ENCODE measurements at places on chromosomes 2 and 18. TPM values are rescaled to one million over a fixed set of nuclear protein-coding genes. Genes with fewer than 3 reads are reported as not detected.

Gene LCT
- polyA plus RNA-seq, result not detected

Gene GATA6
- polyA plus RNA-seq, result 0.04 TPM

Gene BMP10
- polyA plus RNA-seq, result not detected

DNA sequence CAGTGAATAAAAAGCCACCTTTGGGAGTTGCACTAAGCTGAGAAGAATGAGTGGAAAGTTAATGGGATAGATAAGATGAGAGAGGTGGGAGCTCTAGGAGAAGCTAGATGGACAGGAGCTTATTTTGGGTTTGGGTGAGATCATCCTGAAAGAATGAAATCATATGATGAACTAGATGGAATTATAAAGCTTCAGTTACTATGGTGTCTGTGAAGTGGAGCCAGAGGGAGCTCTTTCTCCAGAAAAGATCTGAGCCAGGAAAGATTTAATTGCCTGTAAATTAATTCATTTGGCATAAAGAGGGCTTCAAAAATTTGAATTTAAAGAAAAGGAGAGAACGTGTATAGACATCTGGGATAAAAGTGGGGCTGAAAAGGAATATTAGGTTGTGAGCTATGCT is 10.3 kb downstream of the DNAH6 start:
- no peak overlapping the region for H3K27ac ChIP-seq
- no peaks in the 10 kb centered on the region for H3K4me1 ChIP-seq
- no peak for DNase-seq
- no peak overlapping the region for H3K4me3 ChIP-seq
- no peaks in the 10 kb centered on the region for H3K27me3 ChIP-seq

Gene ZSWIM2
- 0.47 TPM for polyA plus RNA-seq

Gene COMMD1
- polyA plus RNA-seq, result 25.2 TPM

DNA sequence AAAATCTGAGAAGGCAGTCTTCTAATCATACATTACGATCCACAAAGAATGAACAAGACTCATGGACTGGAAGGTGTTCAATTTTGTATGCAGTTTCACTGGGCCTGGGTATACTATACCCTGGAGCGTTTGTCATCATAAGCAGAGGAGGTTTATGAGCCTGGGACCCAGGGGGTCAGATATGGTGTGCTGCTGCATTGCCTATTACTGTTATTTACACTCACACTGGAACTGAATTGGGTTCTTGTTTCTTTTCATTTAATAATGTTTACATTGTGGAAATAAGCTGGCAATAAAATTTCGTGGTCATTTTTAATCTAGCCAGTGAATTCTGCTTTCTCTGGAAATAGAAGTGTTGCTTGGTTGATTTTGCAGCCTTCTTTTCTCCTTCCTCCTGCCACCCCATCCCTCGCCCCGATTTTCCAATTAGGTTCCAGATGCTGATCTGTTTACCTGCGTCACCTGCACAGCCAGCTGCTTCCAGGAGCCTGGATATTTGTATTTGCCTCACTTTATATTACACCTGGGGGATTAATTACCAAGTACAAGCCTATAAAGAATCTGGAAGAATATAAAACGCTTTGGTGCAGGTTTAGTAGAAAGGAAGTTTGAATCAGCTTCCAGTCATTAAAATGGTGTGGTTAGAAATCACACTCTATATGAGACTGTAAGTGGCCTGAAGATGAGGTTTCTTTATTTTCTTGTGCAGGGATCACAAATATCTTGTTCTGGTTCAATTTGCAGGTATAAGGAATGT is 234.4 kb downstream of the SOCS6 start:
- no peak overlapping the region for H3K27ac ChIP-seq
- H3K4me1 ChIP-seq, result no peaks in the 10 kb centered on the region
- no peaks in the 10 kb centered on the region for H3K27me3 ChIP-seq
- H3K36me3 ChIP-seq, result no peaks in the 10 kb centered on the region
- no peak overlapping the region for H3K4me3 ChIP-seq
- no peak for DNase-seq

DNA sequence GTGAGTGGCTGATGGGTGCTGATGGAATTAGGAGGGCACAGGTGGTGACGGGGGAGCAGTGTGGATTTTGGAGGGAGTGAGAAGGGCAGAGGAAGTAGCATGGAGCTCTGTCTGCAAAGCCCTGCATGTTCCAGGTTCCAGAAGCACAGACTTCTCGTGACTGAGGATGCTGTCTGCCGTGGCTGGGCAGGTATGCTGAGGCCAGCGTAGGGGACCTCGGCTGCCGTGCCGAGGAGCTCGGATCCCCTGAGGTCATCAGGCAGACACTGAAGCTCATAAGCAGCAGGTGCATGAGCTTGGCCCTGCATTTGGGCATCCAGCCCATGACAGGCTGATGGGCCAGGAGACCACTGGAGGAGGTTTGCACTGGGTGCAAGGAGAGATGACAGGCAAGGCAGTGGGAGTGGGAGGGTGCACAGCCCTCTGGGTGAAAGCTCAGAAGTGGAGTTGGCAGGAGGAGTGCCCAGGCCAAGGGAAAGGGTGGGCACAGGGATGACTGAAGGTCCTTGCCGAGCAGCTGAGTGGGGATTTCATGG is 215.3 kb downstream of the SH3RF3 start:
- no peak for DNase-seq
- H3K36me3 ChIP-seq, result no peaks in the 10 kb centered on the region
- peaks cover 6% of the 10 kb centered on the region for H3K4me1 ChIP-seq
- H3K4me3 ChIP-seq, result no peak overlapping the region
- no peak overlapping the region for H3K27ac ChIP-seq
- H3K27me3 ChIP-seq, result no peaks in the 10 kb centered on the region

- no peaks in the 10 kb centered on the region for H3K4me1 ChIP-seq
- no peaks in the 10 kb centered on the region for H3K36me3 ChIP-seq
Measured at GRCh38 chr2:149290662-149291061, 39.7 kb upstream of the LYPD6 start.

GRCh38 chr2:160566717-160567116 is 73.1 kb upstream of the RBMS1 start:
- DNase-seq, result peak; percentile 94
- H3K27ac ChIP-seq, result peak overlapping the region; percentile 76
- peaks cover 92% of the 10 kb centered on the region for H3K4me1 ChIP-seq

GRCh38 chr18:70036771-70037347 is 89.2 kb upstream of the CD226 start:
- no peak for DNase-seq
- H3K4me1 ChIP-seq, result no peaks in the 10 kb centered on the region
- peaks cover 8% of the 10 kb centered on the region for H3K36me3 ChIP-seq
- H3K27ac ChIP-seq, result no peak overlapping the region

Gene ALLC
- not detected for polyA plus RNA-seq

Gene PCARE
- polyA plus RNA-seq, result not detected

DNA sequence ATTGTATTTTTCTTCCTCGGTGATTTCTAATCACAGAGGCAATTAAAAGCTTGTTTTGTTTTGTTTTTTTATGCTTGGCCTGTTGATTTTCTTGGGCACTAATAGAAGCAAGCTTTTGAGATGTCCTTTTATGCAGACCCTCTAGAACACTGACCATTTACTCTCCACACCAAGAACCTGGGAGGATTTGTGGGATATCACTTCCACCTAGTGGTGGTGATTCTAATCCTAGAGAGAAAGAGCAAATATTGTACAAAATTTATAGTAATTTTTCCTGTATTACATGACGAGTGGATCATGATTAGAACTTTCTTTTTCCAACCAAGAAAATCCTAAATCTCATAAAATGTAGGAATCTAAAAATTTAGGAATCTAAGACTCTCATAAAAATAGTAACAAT is 23.4 kb downstream of the NEMP2 start:
- no peak overlapping the region for H3K4me3 ChIP-seq
- H3K27ac ChIP-seq, result no peak overlapping the region
- no peak for DNase-seq

Gene MATN3
- not detected for polyA plus RNA-seq

Gene REG3A
- polyA plus RNA-seq, result not detected

Gene GRHL1
- polyA plus RNA-seq, result not detected

DNA sequence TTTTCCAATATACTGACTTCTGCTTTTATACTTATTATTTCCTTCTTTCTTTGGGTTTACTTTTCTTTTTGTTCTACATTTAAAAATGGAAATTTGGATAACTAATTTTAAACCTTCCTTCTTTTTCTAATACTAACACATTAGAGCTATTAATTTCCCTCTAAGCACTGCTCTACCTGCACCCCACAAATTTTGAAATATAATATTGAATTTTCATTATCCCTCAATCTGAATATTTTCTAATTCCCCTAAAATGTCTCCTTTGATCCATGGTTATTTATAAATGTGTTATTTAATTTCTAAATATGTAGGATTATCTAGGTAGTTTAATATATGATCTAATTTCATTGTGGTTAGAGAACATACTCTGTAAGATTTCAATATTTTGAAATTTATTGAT is 63.4 kb upstream of the LGALSL start:
- DNase-seq, result no peak
- H3K4me1 ChIP-seq, result no peaks in the 10 kb centered on the region
- no peaks in the 10 kb centered on the region for H3K27me3 ChIP-seq
- H3K36me3 ChIP-seq, result no peaks in the 10 kb centered on the region

GRCh38 chr2:64626963-64627760 is 26.6 kb downstream of the SERTAD2 start:
- no peak for DNase-seq
- no peaks in the 10 kb centered on the region for H3K27me3 ChIP-seq
- H3K4me1 ChIP-seq, result no peaks in the 10 kb centered on the region
- H3K4me3 ChIP-seq, result no peak overlapping the region
- H3K36me3 ChIP-seq, result peaks cover 20% of the 10 kb centered on the region

DNA sequence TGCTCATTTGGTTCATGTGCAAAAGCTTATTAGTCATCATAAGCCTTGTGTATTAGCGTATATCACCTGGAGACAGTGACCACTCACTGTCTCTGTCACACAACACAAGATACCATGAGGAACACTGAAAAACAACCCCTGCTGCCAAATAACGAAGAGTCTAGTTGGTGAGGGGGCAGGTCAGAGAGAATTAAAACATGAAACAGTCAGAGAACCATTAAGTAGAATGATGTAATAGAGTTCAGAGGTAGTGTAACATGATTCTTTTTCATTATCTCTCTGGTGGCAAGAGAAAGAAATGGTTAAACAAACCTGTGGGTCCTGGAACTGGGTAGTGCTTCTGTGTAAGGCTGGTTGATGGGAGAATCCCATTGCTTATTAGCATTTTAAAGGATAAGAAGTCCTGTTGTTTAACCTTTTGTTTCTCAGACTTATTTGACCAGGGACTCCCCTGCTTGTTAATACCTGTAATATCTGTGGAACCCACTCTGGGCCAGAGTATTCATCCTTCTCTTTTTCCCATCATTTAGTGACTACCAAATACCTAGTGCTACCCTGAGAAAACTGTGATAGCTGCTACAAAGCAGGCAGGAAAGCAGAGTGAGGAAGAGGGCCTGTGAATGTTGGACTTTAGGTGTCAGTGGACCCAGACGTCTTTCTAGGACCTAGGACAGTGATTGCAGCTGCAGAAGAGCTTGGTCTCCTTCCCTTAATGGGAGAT is 38.0 kb downstream of the PTRHD1 start:
- no peaks in the 10 kb centered on the region for H3K27me3 ChIP-seq
- H3K4me1 ChIP-seq, result no peaks in the 10 kb centered on the region
- no peak overlapping the region for H3K4me3 ChIP-seq
- peaks cover 91% of the 10 kb centered on the region for H3K36me3 ChIP-seq

Gene STON1
- not detected for polyA plus RNA-seq

DNA sequence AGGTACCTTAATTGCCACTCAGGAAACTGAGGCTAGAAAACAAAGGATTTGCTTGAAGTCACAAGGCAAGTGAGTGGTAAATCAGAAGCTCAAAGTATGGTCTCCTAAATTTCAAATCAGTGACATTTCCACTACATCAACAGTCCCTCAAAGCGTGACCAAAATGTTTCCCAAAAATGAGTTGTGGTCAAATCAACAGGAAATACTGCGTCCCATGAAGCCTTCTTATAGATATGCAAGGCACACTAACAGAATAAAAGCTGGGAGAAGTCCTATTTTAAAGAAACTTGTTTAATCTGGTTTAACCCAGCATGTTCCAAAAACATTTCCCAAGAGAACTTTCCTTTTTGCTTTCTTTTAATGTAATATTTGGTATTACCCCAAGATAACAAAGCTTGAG is 249.4 kb downstream of the EXOC6B start:
- no peaks in the 10 kb centered on the region for H3K36me3 ChIP-seq
- no peak overlapping the region for H3K27ac ChIP-seq
- no peak for DNase-seq
- H3K27me3 ChIP-seq, result no peaks in the 10 kb centered on the region
- no peaks in the 10 kb centered on the region for H3K4me1 ChIP-seq

GRCh38 chr18:68427951-68428401 is 286.9 kb downstream of the TMX3 start:
- H3K36me3 ChIP-seq, result no peaks in the 10 kb centered on the region
- DNase-seq, result no peak
- no peaks in the 10 kb centered on the region for H3K4me1 ChIP-seq
- no peak overlapping the region for H3K4me3 ChIP-seq
- H3K27me3 ChIP-seq, result no peaks in the 10 kb centered on the region

DNA sequence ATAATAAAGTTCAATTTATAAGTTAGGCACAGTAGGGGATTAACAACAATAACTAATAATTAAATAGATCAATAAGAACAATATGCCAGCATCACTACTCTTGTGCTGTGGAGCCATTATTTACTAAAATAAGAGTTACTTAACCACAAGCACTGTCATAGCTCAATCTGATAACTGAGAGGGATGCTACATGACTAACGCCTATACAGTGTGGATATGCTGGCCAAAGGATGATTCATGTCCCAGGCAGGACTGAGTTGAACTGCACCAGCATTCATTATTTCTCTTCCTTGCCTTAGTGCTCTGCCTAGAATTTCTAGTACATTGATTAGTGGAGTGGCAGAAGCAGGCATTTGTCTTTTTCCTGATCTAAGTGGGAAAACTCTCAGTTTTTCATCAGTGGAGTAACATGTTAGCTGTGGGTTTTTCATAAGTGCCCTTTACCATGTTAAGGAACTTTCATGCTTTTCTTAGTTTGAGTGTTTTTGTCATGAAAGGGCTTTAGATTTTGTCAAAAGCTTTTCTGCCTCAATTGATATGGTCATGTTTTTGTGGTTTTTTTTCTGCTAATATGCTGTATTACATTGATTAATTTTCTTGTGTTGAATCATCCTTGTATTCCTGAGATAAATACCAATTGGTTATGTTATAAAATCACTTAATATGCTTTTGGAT is 21.7 kb downstream of the KIAA1328 start:
- H3K27ac ChIP-seq, result no peak overlapping the region
- no peaks in the 10 kb centered on the region for H3K36me3 ChIP-seq
- H3K4me3 ChIP-seq, result no peak overlapping the region

Gene FOXD4L1
- polyA plus RNA-seq, result not detected

GRCh38 chr2:61660511-61661388 is 122.6 kb upstream of the XPO1 start:
- no peak overlapping the region for H3K4me3 ChIP-seq
- no peak for DNase-seq
- no peak overlapping the region for H3K27ac ChIP-seq
- no peaks in the 10 kb centered on the region for H3K4me1 ChIP-seq

GRCh38 chr2:217271813-217272212 is 411.9 kb upstream of the TNP1 start:
- no peak overlapping the region for H3K4me3 ChIP-seq
- no peaks in the 10 kb centered on the region for H3K36me3 ChIP-seq
- H3K27ac ChIP-seq, result no peak overlapping the region
- peaks cover 28% of the 10 kb centered on the region for H3K27me3 ChIP-seq
- H3K4me1 ChIP-seq, result no peaks in the 10 kb centered on the region

- DNase-seq, result no peak
- H3K36me3 ChIP-seq, result peaks cover 11% of the 10 kb centered on the region
- H3K27me3 ChIP-seq, result no peaks in the 10 kb centered on the region
- no peak overlapping the region for H3K27ac ChIP-seq
- no peaks in the 10 kb centered on the region for H3K4me1 ChIP-seq
Measured at GRCh38 chr2:207901401-207901800, 123.9 kb downstream of the PLEKHM3 start.

Gene RAPGEF4
- polyA plus RNA-seq, result not detected

Gene REEP1
- not detected for polyA plus RNA-seq

Gene LIMS2
- 1.3 TPM for polyA plus RNA-seq

GRCh38 chr2:221568299-221568698 is 3.8 kb downstream of the EPHA4 start:
- no peak for DNase-seq
- peaks cover 24% of the 10 kb centered on the region for H3K4me1 ChIP-seq
- no peak overlapping the region for H3K27ac ChIP-seq
- H3K36me3 ChIP-seq, result no peaks in the 10 kb centered on the region
- H3K4me3 ChIP-seq, result no peak overlapping the region

Measured in CD14-positive monocyte (primary cell).